ENCODE measurements at places on chromosomes 5 and 9. TPM values are rescaled to one million over a fixed set of nuclear protein-coding genes. Genes with fewer than 3 reads are reported as not detected.

GRCh38 chr9:127770583-127770904 is 7.9 kb downstream of the SH2D3C start:
- no peak for DNase-seq
- H3K36me3 ChIP-seq = no peaks in the 10 kb centered on the region
- no peak overlapping the region for H3K27ac ChIP-seq
- H3K27me3 ChIP-seq = no peaks in the 10 kb centered on the region

- H3K4me1 ChIP-seq = peaks cover 13% of the 10 kb centered on the region
- H3K27ac ChIP-seq = no peak overlapping the region
- H3K4me3 ChIP-seq = no peak overlapping the region
- peak; percentile 39 for DNase-seq
These were observed 29.0 kb upstream of the ENTREP1 start for GRCh38 chr9:69295872-69296552.

GRCh38 chr5:122982376-122982775 is 54.1 kb downstream of the PPIC start:
- H3K4me1 ChIP-seq = peaks cover under 1% of the 10 kb centered on the region
- no peaks in the 10 kb centered on the region for H3K36me3 ChIP-seq
- H3K4me3 ChIP-seq = no peak overlapping the region
- DNase-seq = no peak
- no peaks in the 10 kb centered on the region for H3K27me3 ChIP-seq
- H3K27ac ChIP-seq = no peak overlapping the region

DNA sequence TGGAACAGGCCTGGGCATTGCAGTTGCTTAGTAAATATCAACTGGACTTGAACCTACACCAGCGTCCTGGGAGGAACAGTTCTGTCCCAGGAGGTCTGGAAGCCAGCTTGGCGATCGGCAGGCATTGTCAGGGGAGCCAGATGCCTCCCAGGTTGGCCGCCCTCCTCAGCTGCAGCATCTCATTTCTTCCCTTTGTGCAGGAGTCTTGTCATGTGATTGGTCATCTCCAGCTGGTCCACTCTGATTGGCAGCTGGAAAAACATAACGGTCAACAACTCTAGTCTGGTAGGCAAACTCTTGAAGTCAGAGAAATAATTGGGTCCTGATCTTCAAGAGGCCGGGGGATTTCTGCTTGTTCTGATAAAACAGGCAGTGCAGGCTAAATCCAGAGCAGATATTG is 29.6 kb upstream of the NCS1 start:
- peaks cover 14% of the 10 kb centered on the region for H3K4me1 ChIP-seq
- no peak for DNase-seq
- no peak overlapping the region for H3K4me3 ChIP-seq
- no peaks in the 10 kb centered on the region for H3K36me3 ChIP-seq
- no peaks in the 10 kb centered on the region for H3K27me3 ChIP-seq

DNA sequence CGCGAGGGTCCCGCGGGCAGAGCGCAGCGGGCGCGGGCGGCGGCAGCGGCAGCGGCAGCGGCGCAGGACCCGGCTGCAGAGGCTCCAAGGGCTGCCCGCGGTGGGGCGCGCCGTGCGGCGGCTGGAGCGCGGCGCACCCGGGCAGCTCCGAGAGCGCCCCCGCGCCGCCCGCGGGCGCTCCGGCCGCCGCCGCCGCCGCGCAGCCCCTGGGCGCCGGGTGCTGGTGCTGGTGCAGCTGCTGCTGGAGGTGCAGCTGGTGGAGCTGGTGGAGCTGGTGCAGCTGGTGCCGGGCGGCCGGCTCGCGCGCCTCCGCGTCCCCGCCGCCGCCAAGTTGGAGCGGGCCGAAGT is 644 bp downstream of the IER5L start:
- peak overlapping the region; percentile 52 for H3K4me3 ChIP-seq
- peak overlapping the region; percentile 99 for H3K27ac ChIP-seq
- peaks cover 12% of the 10 kb centered on the region for H3K4me1 ChIP-seq
- H3K36me3 ChIP-seq = no peaks in the 10 kb centered on the region

Gene NFIB
- 53.2 TPM for total RNA-seq
